ENCODE measurements at places on chromosomes 5 and 9. TPM values are rescaled to one million over a fixed set of nuclear protein-coding genes. Genes with fewer than 3 reads are reported as not detected.

ADAMTSL2 gene
- 0.07 TPM for total RNA-seq

TSSK1B gene
- not detected for total RNA-seq

TLR4 gene
- 0.05 TPM for total RNA-seq

TMC1 gene
- not detected for total RNA-seq
